ENCODE measurements at places on chromosomes 6 and 20.

- no peak for DNase-seq
Observed at GRCh38 chr6:133288662-133289061, 47.5 kb downstream of the EYA4 start.

GRCh38 chr20:43949741-43950618 lies 35.3 kb downstream of the TOX2 start:
- DNase-seq = peak; percentile 37

- DNase-seq = peak; percentile 52
Observed at GRCh38 chr20:615514-615913, 5.4 kb upstream of the TCF15 start.

- DNase-seq = no peak
Observed at GRCh38 chr6:75480425-75480824, 13.2 kb downstream of the FILIP1 start.

DNA sequence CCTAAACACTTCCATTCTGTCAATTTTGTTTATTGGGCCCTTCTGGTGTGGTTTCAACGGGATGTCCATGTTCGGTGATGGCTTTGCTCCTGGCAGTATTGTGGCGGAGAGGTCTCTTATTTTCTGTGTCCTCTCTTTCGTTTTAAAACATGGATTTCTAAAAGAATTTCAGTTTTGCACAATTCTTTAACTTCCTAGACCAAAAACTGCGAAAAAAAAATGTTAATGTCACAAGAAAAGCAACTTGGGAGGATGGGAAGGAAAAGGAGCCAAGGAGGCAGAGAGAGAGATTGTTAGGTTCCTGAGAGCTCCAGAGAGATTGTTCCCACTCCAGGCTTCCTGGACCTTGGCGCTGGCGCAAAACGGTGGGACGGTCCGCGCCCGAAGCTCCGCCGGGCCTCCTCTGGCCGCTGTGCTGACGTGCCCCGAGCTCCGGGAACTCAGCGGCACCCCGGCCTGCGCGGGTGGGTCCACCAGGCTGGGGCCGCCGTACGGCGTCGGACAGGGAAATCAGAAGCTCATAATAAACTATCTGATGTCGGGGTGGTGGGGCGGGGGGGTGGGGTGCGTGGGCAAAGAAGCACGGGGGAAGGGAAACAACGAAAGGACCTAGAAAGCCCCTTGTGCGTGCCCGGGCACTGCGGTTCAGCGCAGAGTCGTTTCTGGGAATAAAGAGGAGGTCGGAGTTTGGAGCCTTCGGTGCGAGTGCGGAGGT lies 951 bp upstream of the OLIG3 start:
- no peak for DNase-seq

DNA sequence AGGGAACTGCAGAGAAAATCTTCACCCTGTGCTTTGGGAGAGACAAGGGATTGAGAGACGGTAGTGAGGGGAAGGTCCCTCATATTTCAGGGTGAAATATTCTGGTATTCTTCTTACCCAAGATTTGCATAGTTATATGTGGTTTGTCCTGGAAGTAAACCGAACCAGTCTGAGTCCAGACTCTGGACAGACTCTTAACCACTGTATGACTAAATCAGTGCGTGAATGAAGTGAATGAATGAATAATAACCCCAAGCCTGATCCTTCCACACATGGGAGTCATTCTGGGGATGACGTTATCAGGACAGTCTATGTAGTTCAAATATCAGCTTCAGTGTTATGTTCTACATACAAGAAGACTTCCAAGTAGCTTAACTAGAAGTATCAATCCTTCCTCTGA lies 690.7 kb downstream of the KIF16B start:
- no peak for DNase-seq

- peak; percentile 66 for DNase-seq
Observed at GRCh38 chr6:40755749-40756452, 168.7 kb upstream of the LRFN2 start.

- no peak for DNase-seq
Observed at GRCh38 chr20:62706857-62707256, 1.8 kb upstream of the NTSR1 start.

GRCh38 chr20:14331646-14332045 lies 5.8 kb downstream of the FLRT3 start:
- no peak for DNase-seq

- no peak for DNase-seq
Observed at GRCh38 chr20:40502576-40502975, 186.5 kb downstream of the MAFB start.

- no peak for DNase-seq
Observed at GRCh38 chr20:53100476-53100911, 128.3 kb downstream of the TSHZ2 start.

- no peak for DNase-seq
Observed at GRCh38 chr6:18447552-18447951, 60.4 kb downstream of the RNF144B start.

DNA sequence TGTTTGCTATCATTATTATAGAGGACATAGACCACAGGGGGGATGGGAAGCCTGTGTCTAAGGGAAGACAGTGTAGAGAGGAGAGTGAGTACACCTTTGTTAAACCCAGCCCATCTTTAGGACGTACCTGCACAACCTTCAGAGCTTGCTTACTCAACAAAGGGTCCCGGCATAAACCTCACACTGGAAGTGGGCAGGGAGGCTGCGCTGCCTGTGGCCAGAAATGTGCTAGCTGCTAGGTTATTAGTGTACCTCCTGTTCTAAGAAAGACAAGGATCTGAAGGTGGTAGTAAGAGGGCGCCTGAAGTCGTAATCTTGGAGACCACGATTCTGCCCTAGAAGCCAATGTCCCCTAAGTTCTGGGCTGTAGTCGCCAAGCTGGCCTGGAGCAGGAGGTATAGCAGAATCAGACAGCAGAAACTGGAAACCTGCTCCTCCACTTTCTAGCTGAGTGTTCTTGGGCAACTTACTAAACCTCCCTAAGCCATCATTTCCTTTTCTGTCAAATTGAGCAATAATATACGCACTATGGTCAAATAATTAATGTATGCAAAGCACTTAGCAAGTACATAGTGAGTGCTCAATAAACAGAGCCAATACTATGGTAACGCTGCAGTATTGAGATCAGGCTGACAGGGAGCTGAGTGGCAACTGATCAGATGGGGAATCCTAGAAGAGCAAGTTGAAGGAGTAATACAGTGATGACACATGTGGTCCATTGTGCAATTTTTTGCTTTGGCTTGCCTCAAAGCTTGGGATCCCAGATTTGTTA lies 16.8 kb upstream of the AKIRIN2 start:
- DNase-seq = no peak

DNA sequence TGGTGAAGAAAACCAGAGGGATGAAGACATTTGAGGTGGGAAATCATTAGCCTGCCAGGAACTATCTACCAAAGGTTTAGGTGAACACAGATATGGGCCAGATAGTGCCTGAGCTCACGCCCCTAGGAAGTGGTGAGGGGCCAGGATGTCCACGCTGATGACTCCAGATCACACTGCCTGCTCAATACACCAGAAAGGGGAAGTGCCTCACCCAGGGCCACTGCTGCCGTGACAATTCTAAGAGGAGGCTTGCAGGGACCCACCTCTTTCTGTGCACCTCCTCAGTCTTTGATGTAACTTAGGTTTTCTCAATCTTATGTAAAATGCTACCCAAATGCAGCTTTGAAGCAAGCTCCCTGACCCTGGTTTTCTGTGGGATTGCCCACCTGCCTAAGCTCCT lies 5.4 kb upstream of the RAB44 start:
- DNase-seq = peak; percentile 74

GRCh38 chr6:163888030-163888819 lies 473.7 kb downstream of the QKI start:
- no peak for DNase-seq

GRCh38 chr6:57190140-57190539 lies 18.0 kb downstream of the BAG2 start:
- DNase-seq = peak; percentile 41

DNA sequence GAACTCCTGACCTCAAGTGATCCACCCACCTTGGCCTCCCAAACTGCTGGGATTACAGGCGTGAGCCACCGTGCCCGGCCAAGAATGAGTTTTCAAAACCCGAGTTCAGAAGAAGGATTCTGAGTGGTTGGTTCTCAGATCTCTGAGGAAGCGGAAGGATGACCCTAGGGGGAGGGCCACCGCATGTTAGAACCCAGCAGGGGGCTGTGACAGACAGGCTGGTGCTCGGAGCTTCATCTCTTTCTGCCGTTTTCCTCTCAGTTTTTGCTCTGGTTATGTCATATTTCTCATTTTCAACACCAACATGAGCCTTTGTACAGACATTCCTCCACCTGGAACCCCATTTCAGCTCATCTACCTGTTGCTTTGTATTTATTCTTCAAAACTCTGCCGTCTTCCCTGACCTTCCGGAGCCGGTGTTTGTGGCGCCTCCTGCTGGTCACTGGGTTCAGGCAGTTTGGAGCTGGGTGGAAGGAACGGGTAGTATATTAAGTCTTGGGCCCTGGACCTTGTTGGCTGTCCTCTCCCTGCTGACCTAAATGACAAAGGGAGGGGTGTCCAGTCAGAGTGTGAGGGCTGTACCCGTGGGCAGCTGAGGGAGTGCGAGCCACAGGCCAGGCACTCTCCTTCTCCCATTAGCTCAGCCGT lies at the start of gene DEFB123:
DEFB123 (plus strand) TSS at position 621 of the 648 bp plus-strand sequence. CDS start 67 bp downstream, outside the sequence.
- DNase-seq = no peak

DNA sequence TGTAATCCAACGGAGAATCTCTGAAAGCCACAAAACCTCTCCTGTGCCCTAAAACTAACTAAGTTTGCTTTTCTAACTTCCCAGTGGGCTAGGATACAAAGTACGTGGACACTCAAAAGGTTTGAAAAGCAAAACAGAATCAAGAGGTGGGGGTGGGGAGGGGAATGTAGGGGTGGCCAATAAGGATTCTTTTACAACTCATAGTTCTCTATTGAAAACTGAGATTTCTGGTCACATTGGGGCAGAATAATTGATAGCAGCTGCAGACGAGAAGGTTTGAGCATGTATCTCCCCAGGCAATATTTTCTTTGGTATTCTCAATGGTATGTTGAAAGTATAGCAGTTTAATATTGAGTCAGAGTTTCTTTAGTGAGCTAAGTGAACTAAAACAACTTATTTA lies 376.7 kb upstream of the CITED2 start:
- DNase-seq = no peak

DNA sequence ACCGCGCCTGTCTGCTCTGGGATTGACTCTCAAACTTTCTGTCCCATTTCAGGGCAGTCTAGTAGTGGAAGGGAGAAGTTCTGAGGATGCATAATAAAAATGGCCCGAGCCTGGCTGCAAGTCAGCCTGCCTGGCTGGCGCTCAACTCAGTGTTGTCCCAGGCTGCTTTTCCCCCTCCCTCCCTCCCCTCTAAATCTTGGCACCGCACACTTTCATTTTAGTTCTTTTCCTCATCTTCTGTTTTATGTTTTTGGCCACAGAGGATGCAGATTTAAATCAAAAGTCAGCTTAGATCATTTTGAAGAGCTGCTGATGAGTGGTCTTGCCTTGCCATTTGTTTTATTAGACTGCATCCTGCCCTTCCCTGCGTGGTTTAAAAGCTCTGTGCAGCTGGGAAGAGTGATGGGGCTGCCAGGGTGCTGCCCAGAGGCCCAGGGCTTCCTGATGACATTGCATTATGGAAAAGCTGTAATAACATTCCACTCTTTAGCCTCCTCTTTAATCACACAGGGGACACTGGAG lies 6.5 kb upstream of the UQCC2 start:
- DNase-seq = no peak

DNA sequence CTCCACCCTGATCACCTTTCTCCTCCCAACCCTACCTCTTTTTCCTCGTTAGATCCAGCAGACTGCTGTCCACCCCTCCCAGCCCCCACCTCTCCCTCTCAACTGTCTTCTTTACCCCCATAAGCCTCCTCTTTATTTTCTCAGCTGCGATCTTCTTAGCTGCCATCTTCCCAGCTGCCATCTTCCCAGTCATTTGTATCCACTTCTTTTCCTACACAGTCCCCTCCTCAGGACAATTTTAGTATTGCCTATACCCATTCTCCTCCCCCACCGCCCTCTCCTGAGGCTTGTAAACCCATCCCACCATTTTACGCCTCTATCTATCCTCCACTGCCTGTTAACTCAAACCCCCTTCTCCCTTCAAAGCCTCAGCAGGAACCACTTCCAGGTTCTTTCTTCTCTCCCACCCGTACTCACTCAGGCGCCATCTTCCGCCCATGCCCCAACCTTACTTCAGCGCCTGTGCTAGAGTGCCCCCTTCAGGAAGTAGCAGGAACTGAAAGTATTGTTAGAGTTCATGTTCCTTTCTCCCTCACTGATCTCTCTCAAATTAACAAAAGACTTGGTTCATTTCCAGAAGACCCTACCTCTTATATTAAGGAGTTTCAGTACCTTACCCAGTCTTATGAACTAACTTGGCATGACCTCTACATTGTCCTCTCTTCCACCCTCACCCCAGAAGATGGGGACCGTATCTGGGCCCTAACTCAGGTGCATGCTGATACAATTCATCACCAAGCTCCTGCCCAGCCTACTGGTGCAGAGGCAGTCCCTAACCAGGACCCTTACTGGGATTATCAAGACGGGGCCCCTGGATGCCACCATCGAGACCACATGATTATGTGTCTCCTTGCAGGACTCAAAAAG lies 236.0 kb downstream of the ADGRG6 start:
- peak; percentile 65 for DNase-seq
